ENCODE measurements at places on chromosomes 13 and 19.
A peak's percentile ranks its signal among the peaks of the same experiment; 100 is the strongest.

GRCh38 chr13:46720189-46720588 is 76.8 kb downstream of the ESD start:
- no peak for DNase-seq
- peaks cover 2% of the 10 kb centered on the region for H3K27me3 ChIP-seq
- H3K4me3 ChIP-seq: no peak overlapping the region
- peaks cover 6% of the 10 kb centered on the region for H3K36me3 ChIP-seq

DNA sequence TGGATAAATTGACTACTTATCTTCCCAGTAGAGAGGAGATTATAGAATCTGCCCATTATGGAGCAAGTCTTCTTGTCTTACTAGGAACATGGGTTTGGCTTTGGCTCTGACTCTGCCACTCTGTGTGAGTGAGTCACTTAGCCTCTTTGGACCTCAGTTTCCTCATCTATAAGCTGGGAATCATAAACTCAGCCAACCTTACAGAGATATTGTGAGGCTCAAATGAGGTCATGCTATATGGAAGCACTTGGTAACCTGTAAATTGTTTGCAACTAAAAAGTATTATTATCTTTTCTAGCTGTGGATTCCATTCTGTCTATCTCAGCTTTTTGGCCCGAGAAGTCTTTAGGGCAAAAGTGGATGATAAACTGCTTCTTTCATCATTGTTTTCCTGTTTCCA is 186.8 kb upstream of the TSC22D1 start:
- H3K4me3 ChIP-seq: no peak overlapping the region
- H3K36me3 ChIP-seq: no peaks in the 10 kb centered on the region
- no peak overlapping the region for H3K27ac ChIP-seq
- no peaks in the 10 kb centered on the region for H3K27me3 ChIP-seq
- peaks cover 4% of the 10 kb centered on the region for H3K4me1 ChIP-seq

- H3K4me3 ChIP-seq: no peak overlapping the region
- H3K27me3 ChIP-seq: peaks cover 5% of the 10 kb centered on the region
- peak; percentile 66 for DNase-seq
- H3K4me1 ChIP-seq: no peaks in the 10 kb centered on the region
- H3K27ac ChIP-seq: no peak overlapping the region
These were observed 25.8 kb upstream of the MAP3K10 start for GRCh38 chr19:40165362-40165937.

DNA sequence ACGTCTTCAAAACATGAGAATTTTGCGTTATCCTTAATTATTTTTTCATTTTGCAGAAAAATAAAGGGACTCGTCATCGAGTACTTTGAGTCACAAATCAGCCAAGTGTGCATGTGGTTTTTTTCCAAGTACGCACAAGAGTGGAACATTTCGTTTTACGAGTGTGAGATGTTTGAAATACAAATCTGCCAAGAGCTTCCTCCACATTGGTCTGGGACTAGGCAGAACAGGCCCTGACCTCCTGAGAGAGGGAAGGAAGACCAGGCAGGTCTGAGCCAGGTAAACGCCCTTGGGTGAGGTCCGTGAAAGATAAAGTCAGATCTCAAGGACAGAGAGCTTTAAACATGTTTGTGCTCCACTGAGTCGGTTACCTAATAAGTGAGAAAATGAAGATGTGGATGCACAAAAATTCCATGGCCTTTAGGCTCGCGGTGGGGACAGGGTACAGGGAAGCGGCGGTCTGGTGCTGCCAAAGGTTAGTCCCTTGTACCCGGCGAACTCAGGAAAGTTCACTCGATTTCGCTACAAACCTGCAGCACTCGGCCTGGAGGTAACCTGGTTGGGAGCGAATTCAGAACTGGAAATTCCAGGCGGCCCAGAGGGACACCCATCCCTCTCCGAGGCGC is 473 bp upstream of the ITM2B start:
- peaks cover 23% of the 10 kb centered on the region for H3K4me1 ChIP-seq
- DNase-seq: no peak
- H3K4me3 ChIP-seq: peak overlapping the region; percentile 89
- peak overlapping the region; percentile 75 for H3K27ac ChIP-seq

GRCh38 chr19:35898499-35898809 is 1.9 kb downstream of the NFKBID start:
- peak overlapping the region; percentile 87 for H3K4me3 ChIP-seq
- no peak overlapping the region for H3K27ac ChIP-seq
- H3K4me1 ChIP-seq: peaks cover 10% of the 10 kb centered on the region
- no peak for DNase-seq

DNA sequence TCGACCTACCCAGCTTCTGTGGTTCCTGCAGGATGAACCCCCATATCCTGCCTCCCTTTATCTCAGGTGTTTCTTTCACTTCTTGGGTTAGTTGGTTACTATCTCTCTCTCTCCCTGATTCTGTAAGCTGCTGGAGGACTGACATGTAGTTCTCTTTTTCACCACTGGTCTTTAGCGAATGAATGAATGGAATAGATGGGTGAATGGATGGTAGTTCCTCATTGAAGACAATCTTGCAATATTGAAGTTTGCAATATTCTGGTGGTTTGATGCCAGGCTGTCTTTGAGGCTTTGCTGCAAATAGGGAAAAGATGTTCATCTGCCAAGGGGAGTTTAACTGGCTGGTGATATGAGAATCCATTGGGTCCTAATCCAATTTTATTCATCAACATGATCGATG is 120.2 kb downstream of the UBL3 start:
- H3K4me1 ChIP-seq: no peaks in the 10 kb centered on the region
- no peaks in the 10 kb centered on the region for H3K27me3 ChIP-seq
- H3K36me3 ChIP-seq: peaks cover 19% of the 10 kb centered on the region
- H3K27ac ChIP-seq: no peak overlapping the region
- H3K4me3 ChIP-seq: no peak overlapping the region
- DNase-seq: no peak

- H3K27me3 ChIP-seq: peaks cover 5% of the 10 kb centered on the region
These were observed 12.8 kb downstream of the CAPS start for GRCh38 chr19:5926641-5927440.
